ENCODE measurements at places on chromosomes 5 and 9. TPM values are rescaled to one million over a fixed set of nuclear protein-coding genes. Genes with fewer than 3 reads are reported as not detected.

- no peak overlapping the region for H3K27ac ChIP-seq
- H3K27me3 ChIP-seq = no peaks in the 10 kb centered on the region
- H3K4me1 ChIP-seq = no peaks in the 10 kb centered on the region
- no peak overlapping the region for H3K4me3 ChIP-seq
- no peaks in the 10 kb centered on the region for H3K36me3 ChIP-seq
These were observed 570.9 kb downstream of the TLE1 start for GRCh38 chr9:81118416-81118815.

DNA sequence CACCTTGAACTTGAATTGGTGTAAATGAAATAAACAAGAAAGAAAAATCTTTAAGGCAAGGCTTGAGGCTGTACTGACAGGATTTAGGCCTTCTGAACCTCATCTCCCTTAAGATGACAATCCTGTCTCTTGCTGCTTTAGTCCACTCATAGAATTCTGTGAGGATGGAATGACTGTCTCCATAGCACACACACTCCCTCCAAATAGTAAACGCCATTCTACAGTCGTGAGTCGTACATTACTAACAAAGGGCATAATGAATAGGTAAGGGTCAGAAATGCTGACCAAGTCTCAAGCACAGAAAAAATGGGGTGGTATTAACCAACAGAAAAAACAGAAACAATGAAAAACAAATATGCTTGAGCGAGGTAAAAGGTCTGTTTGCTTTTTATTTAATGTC lies 71.8 kb upstream of the SIMC1 start:
- no peak overlapping the region for H3K4me3 ChIP-seq
- no peak for ATAC-seq
- H3K27me3 ChIP-seq = peaks cover 30% of the 10 kb centered on the region
- H3K4me1 ChIP-seq = peaks cover 11% of the 10 kb centered on the region
- H3K36me3 ChIP-seq = no peaks in the 10 kb centered on the region

DBH gene
- not detected for total RNA-seq

CD74 gene
- total RNA-seq = 629 TPM

SLC6A19 gene
- total RNA-seq = not detected

FAM153A gene
- total RNA-seq = 34.0 TPM

DNA sequence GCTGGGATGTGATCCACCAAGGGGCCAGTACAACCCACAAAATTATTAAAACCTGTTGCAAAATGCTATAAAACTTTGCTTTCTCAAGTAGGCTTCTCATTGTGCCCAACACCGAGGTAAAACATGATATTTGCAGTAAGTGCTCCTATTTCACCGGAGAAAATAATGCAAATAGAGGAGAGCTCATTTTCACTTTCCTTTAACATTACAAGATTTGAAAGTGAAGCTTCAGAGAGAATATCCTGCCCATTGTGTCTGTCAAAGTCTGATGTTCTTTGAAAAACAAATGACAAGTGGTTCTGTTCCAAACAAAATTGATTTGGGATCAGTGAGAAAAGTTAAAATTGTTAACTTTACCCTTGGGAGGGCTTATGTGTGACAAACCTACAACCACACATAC lies 287.1 kb downstream of the KCNN2 start:
- no peaks in the 10 kb centered on the region for H3K36me3 ChIP-seq
- H3K27ac ChIP-seq = no peak overlapping the region
- H3K27me3 ChIP-seq = no peaks in the 10 kb centered on the region
- no peak overlapping the region for H3K4me3 ChIP-seq
- no peak for ATAC-seq

DNA sequence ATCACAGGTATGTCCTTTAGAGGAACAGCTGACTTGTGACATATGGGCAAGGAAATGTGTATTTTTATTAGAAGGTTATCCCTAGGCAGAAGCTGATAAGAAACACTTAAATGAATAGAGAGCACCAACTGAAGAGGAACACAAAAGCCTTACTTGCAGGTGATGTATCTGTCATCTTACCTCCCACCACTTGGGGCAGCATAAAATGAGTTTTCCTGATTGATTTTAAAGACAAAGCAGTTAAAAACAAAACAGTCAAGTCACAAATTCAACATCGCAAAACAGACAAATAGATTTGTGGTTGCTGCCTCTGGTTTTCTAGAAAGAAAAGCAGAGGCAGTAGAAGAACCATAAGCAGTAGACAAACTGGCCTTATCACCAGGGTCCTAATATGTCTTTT lies 302.4 kb upstream of the ZNF462 start:
- ATAC-seq = no peak
- H3K27ac ChIP-seq = no peak overlapping the region
- H3K36me3 ChIP-seq = no peaks in the 10 kb centered on the region
- no peaks in the 10 kb centered on the region for H3K4me1 ChIP-seq

GRCh38 chr9:8750639-8751051 lies 951.1 kb upstream of the DMAC1 start:
- H3K36me3 ChIP-seq = no peaks in the 10 kb centered on the region
- no peak overlapping the region for H3K27ac ChIP-seq
- no peak overlapping the region for H3K4me3 ChIP-seq
- H3K4me1 ChIP-seq = no peaks in the 10 kb centered on the region

DNA sequence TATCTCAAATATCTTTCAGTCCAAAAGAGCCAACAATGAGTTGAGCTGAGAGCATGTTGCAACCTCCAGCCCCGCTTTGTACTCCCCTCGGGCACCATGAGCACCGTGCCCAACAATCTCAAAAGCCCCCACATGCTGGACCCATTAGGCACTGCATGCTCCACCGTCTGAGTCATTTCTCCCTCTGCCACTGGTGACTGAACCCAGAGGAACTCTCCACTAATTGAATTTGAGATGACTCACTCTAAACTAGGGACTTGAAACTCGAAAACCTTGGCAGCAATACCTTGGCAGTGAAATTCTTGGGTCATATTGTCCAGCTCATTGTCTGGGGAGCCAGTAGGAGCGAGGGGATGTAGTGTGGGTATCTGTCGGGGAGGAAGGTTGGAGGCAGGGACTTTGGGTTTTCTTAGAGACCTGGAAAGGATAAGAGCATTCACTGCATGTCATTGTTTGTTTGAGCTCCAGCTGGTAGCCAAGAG lies 49.9 kb upstream of the SLIT3 start:
- peaks cover 5% of the 10 kb centered on the region for H3K27me3 ChIP-seq
- H3K36me3 ChIP-seq = no peaks in the 10 kb centered on the region
- no peaks in the 10 kb centered on the region for H3K4me1 ChIP-seq
- no peak for ATAC-seq
- H3K4me3 ChIP-seq = no peak overlapping the region
- no peak overlapping the region for H3K27ac ChIP-seq

SLC34A1 gene
- total RNA-seq = 0.56 TPM

DNA sequence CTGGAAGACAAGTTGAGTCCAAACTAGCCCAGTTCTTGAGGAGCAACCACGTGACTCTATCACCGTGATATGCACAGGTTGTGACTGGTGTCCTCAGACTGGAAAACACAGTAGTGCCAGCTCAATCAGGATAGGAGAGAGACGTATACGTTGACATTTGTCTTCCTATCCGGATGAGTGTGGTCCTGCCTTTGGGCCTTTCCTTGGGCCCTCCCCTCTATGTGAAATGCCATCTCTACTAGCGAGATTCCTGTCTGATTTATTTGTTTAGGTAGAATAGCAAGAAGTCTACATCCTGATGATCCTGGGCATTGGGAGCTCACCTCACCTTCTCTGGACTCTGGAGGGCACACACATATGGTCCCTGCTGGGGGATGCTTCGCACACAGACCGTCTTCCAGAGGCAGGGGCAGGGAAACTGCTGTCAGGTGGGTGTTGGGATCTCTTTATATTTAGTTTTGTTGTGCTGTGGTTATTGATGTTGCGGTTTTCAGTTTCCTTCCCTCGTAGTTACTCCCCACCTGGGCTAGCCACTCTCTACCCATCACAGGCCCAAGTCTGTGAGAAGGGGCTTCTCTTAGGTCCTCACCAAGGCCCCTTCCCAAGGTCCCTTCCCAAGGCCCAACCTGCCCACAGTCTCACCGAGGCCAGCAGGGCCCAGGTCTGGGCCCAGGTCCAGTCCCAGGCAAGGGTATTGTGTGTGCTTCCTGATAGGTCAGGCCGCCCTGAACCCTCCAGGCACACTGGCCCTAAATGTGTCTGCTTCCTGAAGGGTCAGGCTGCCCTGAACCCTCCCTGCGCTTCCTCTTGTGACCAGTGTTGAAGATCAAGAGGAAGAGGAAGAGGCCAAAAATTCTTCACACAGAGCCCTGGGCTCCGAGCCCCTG lies 19.0 kb upstream of the SPINK4 start:
- no peak overlapping the region for H3K27ac ChIP-seq
- H3K27me3 ChIP-seq = peaks cover 3% of the 10 kb centered on the region
- ATAC-seq = no peak

DNA sequence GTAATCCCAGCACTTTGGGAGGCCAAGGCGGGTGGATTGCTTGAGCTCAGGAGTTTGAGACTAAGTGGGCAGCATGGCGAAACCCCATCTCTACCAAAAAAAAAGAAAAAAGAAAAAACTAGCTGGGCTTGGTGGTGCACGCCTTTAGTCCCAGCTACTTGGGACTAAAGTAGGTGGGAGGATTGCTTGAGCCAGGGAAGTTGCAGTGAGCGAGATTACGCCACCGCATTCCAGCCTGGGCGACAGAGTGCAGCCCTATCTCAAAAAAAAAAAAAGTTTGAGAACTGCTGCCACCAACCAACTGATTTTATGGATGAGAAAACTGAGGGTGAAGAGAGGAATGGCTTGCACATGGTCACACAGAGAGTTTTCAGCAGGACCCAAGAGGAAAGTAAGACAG lies 175.1 kb downstream of the DOCK8 start:
- H3K36me3 ChIP-seq = peaks cover 98% of the 10 kb centered on the region
- ATAC-seq = no peak
- no peak overlapping the region for H3K4me3 ChIP-seq
- no peak overlapping the region for H3K27ac ChIP-seq
- no peaks in the 10 kb centered on the region for H3K27me3 ChIP-seq

DNA sequence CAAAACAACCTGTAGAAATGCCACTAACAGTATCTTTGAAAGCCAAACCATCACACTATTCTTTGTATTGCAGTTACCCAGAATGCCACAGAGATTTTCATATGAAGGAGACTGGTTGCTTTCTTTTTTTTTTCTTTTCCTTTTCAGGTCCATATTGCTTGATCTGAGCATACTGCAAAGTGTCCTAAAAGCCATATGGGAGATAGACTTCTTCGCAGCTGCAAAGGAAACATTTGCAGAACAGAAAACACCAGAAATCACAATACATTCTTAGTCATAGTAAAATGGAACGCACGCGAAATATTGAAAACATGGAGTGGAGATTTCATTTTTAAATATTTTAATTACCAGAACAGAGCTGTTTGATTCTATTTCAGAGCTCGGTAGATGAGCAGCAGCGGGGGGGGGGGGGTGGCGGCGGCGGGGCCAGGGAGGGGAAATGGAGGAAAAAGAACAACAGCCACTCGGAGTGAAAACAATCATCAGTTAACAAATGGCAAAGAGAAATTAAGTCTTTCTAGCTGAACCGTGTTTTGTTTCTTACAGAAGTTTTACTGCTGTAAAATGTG lies 284.1 kb downstream of the NFIB start:
- no peaks in the 10 kb centered on the region for H3K4me1 ChIP-seq
- ATAC-seq = no peak
- no peak overlapping the region for H3K27ac ChIP-seq
- H3K36me3 ChIP-seq = no peaks in the 10 kb centered on the region
- peaks cover 6% of the 10 kb centered on the region for H3K27me3 ChIP-seq

- no peaks in the 10 kb centered on the region for H3K36me3 ChIP-seq
- H3K27me3 ChIP-seq = no peaks in the 10 kb centered on the region
- no peak overlapping the region for H3K4me3 ChIP-seq
- ATAC-seq = no peak
- no peaks in the 10 kb centered on the region for H3K4me1 ChIP-seq
These were observed 38.6 kb downstream of the RALGPS1 start for GRCh38 chr9:126953041-126953809.

TLX3 gene
- not detected for total RNA-seq

- no peaks in the 10 kb centered on the region for H3K4me1 ChIP-seq
- H3K36me3 ChIP-seq = no peaks in the 10 kb centered on the region
- H3K4me3 ChIP-seq = no peak overlapping the region
- ATAC-seq = no peak
- peaks cover 8% of the 10 kb centered on the region for H3K27me3 ChIP-seq
These were observed 6.8 kb downstream of the IFNA8 start for GRCh38 chr9:21415493-21416267.

Data from activated T-helper 17 cell treated with anti-CD3 and anti-CD28 coated beads, Interleukin-2, amount 50 U/mL, for 72 hours (primary cell).